ENCODE measurements at places on chromosomes 5 and 9. TPM values are rescaled to one million over a fixed set of nuclear protein-coding genes. Genes with fewer than 3 reads are reported as not detected.

DNA sequence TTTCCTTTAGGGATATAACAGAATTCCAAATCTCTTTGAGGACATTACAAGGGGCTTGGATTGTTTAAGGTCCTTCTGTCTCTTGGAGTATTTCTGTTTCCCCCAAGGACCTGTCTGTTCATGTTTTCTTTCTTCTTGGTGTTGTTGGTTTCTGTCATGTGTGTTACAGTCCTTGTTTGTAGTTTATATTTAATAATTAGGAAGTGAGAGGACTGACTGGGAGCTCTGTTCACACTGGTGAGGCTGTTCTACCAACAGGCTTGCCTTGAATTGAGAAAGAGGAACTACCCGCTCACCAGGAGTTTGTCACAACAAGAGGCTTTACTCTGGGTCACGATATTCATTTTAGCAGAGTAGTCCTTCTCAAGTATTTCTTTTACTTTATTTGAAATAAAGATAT is 119.2 kb upstream of the SV2C start:
- DNase-seq, result no peak

DNA sequence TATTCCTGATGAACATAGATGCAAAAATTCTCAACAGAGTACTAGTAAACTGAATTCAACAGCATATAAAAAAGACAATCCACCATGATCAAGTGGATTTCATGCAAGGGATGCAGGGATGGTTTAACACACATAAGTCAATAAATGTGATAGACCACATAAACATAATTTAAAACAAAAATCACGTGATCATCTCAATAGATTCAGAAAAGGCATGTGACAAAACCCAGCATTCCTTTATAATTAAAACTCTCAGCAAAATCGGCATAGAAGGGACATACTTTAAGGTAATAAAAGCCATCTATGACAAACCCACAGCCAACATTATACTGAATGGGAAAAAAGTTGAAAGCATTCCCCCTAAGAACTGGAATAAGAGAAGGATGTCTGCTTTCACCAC is 166.9 kb upstream of the TRIM32 start:
- no peak for DNase-seq

Gene TMEM174
- not detected for total RNA-seq

- DNase-seq, result no peak
Observed at GRCh38 chr5:178314961-178315820, 82.6 kb upstream of the PHYKPL start.

GRCh38 chr5:135219868-135220267 is 179.2 kb downstream of the MACROH2A1 start:
- no peak for DNase-seq

Gene FBP1
- not detected for total RNA-seq

GRCh38 chr5:128538250-128539037 is 399 bp upstream of the FBN2 start:
- DNase-seq, result peak; percentile 80

DNA sequence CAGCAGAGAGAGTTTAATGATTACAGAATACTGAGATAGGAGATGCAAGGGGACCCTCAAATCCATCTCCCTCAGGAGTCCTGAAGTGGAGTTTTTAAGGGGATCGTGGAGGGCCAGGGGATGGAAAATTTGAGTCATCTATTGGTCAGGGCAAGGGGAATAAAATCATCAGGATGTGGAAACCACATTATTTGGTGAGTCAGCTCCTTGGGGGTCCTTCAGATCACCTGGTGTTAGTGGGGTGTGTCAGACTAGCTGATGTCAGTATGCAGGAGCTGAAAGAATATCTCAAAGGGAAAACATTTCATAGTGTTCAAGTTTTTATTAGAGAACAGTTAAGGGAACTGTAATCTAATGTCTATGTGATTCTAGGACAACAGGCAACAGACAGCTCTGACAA is 183.0 kb upstream of the FTMT start:
- DNase-seq, result no peak

GRCh38 chr9:27361492-27361891 is 64.5 kb upstream of the EQTN start:
- DNase-seq, result no peak

Gene GRXCR2
- total RNA-seq, result not detected

DNA sequence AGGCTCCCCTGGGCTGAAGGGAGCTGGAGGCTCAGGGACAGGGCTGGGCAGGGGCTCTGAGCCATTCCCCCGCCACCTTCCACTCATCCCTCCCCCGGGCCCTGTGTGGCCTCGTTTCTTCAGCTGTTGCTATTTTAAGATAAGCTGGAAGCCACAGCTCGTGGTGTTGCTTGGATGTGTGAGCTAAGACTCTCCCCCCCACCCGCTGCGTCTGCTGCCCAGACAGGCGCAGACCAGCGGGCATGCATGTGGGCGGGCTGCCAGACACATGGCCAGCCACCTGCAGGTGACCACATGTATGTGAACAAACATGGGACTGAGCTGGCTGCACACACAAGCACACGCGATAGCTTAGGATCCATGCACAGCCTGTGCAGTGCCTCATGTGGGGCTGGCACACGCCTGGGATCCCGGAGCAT is 8.7 kb downstream of the SNCB start:
- DNase-seq, result peak; percentile 29

Measured in IMR-90 (cell line).